Stimulated activated CD8-positive, alpha-beta memory T cell treated with anti-CD3 and anti-CD28 coated beads, Interleukin-12 subunit alpha, Interleukin-12 subunit beta, amount 100 ng/mL, for 4 hours (primary cell): ENCODE measurements at places on chromosomes 6 and 20.

DNA sequence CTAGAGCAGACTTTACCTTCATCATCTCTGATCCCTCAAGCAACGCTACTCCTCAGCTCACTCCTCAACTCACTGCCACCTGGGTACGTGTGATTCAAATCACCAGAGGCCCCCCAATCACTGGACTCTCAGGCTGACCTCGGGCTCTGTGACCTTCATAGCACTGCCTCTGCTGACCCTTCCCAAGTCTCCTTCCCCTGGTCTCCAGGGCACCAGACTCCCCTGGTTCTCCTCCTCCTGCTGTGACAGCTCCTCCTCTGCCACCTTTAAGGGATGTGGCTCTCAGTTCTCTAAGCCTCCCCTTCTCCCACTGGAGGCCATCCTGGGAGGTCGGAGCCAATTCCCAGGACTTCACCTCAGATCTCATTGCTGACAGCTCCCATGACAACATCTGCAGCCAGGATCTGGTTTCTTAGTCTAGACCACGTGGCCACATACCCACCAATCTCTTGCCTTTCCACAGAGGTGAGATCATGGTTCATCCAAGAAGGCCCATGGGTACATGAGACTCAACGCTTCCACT is 90.4 kb downstream of the NFATC2 start:
- DNase-seq = no peak

DNA sequence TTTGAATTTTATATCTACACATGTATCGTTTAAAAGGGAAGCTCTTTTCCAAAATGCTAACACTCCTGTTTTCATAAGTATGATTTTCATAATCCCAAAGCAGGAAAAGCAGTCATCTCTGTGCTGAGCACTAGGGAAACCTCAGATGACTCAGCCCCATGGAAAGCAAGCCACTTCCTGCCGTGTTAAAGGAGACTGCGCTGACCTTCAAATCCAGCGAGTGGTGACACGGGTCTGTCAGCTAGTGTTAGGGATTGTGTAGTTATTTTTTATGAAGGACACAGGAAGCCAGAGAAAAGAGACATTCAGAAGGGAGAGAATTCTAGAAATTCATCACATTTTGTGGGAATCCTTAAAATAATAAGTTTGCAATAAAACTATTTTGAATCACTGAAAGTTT is 57.0 kb upstream of the CD93 start:
- DNase-seq = no peak

DNA sequence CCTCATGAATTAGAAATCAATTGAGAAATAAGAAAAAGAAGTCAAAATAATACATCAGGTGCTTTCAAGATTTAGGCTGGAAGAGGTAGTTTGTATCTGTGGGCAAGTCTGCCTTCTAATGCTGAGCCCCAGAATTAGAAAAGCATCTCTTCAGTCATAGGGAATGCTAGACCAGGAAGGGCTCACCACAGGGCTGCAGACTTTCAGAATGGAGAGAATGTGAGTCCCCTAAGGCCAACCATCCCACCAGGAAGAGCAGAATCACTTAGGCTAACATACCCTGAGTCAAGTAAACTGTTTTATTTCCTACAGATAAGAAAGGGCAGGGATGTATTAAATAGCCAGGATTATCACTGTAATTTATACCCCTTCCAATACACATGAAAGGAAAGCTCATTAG is 510.2 kb downstream of the RNF144B start:
- no peak for DNase-seq

DNA sequence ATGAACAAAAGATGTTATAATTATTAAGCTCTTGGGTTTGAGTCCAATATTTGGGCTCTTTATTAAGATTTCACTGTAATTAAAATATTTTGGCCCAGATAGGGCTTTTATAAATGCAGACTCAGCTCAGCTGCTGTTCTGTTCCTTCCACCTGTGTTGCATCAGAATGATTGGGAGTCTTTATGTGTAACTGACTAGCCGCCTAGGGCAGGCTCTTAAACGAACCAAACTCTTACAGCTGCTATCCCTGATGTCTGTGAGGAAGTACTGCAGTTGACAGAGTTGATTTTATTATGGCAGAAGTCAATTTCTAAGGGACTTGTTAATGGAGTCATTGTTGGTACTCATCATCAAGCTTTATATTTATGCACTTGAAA is 144.7 kb downstream of the MYO6 start:
- no peak for DNase-seq

DNA sequence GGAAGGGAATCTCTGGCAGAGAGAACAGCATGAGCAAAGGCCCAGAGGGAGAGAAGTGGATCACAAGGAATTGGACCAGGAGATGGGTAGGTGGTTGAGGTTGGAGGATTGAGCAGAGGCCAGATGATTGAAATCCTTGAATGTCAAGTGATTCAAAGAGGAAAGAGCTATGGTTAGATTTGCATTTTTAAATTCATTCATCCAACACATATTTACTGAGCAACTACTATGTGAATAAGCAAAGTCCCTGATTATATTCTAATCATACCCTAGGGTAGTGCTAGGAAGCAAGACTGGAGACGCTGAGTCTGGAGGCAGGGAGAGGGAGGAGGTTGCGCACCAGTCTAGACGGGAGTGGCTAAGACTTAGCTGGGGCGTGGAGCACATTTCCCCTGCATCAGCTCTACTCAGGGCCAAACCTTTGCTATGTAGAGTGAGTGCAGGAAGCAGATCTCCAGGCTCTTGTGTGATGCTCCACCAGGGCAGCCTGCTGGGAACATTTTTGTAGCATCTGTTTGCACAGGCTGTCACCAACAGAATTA is 40.2 kb downstream of the EYA2 start:
- DNase-seq = no peak

DNA sequence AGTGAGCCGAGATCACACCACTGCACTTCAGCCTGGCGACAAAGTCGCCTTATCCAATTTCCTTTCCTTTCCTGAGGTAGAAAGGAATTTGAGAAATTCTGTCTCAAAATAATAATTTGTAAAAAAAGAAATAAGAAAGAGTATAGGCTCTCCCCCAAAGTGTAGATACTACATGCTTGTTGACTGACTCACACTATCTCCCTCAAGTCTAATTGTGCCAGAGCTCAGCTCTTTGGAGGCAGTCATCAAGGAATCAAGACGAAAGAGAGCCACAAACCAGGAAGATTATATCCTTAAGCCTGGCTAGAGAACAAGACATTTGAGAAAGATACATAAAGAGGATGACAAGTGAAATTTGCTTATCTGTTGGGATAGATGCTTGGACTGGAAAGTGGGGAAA is 3.7 kb upstream of the FKBPL start:
- DNase-seq = no peak

DNA sequence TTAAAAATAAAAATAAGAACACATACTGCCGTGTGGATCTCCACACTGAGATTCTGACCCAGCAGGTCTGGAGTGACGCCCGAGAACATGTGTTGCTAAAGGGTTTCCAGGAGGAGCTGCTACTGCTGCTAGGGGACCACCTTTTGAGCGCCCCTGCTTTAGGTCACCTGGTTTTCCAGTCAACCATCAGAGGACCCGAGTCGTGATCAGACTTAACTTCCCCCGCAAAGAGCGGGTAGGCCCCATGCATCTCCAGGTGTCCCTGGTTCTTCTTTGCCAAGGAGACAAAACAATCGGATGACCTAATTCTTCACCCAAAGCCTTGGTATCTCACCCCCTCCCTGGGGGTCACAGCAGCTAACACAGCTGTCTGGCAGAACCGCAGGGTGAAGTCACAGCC is 51.1 kb upstream of the STX16 start:
- DNase-seq = no peak

GRCh38 chr6:160194808-160195207 is 63.8 kb downstream of the SLC22A2 start:
- DNase-seq = no peak

- DNase-seq = no peak
Observed at GRCh38 chr6:133969921-133970295, 16.9 kb downstream of the TBPL1 start.

GRCh38 chr6:125747589-125748405 is 1.6 kb upstream of the HEY2 start:
- no peak for DNase-seq

GRCh38 chr20:34708621-34709043 is 4.5 kb downstream of the TP53INP2 start:
- peak; percentile 37 for DNase-seq

GRCh38 chr6:84151669-84152068 is 75.8 kb downstream of the CEP162 start:
- DNase-seq = no peak

- DNase-seq = no peak
Observed at GRCh38 chr20:15099130-15099529, 761.7 kb upstream of the FLRT3 start.

DNA sequence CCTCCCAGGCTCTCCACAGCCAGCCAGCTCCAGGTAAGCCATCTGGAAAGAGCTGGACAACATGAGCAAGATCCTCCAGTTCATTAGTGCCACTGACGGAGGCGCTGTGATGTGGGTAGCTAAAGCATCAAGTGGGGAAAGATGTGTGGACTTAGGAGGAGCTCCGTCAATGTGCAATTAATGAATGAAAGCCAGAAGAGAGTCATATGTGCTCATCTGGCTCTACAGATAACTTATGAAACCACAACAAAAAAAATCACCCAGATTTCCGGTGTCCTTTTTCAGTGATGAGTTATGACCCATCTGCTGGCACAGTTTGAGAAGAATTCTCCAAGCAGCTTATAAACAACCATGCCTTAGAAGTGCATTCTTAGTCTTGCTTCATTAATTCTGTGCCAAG is 311.7 kb upstream of the PLCB4 start:
- no peak for DNase-seq

- DNase-seq = no peak
Observed at GRCh38 chr6:163513570-163514166, 99.2 kb downstream of the QKI start.

DNA sequence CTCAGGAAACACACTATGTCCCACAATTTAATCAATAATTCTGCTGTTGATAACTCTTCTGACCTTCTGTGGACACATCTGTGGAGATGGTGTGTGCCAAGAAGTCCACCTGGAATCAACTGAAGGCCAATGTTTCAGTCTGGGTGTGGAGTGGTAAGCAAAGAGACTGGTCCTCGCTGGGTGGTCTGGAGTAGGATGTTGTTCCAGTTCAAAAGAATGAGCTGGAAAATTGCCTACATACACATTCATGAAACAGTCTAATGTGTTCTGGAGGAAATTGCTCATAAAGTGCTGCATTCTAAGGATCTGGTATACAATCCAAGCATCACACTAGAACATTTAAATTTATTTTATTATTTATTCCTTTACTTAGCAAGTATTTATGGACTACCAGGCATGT is 33.9 kb upstream of the TBX18 start:
- no peak for DNase-seq

- DNase-seq = no peak
Observed at GRCh38 chr6:46452312-46452917, 38.8 kb downstream of the RCAN2 start.

DNA sequence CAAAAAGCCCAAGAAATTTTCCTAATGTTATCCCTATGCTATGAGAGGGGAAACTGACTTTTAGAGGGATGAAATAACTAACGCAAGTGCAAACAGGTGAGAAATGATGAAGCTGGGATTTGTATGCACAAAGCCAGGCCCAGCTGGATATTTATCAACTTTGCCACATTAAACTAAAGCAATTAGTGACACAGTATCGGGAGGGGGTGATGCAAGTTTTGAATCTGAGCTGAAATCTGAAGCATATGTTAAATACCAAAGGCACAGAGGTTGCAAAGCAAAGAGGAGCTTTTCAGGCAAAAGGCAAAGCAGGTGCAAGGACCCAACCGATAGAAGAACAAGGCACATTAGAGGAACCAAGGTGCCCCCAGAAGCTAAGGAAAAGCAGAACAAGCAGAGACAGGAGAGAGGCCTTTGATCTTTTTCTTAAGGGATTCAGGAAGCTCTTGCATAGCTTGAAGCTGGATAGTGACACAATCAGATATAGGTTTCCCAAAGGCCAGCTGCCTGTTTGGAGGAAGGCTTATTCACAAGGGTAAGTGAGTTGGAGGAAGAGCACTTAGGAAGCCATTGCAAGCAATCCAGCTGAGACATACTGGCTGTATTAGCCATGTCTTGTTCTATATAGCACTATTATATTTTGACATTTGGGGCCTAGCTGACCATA is 207.5 kb downstream of the HIVEP2 start:
- DNase-seq = no peak

- DNase-seq = no peak
Observed at GRCh38 chr20:8849990-8850389, 218.9 kb upstream of the PLCB4 start.

DNA sequence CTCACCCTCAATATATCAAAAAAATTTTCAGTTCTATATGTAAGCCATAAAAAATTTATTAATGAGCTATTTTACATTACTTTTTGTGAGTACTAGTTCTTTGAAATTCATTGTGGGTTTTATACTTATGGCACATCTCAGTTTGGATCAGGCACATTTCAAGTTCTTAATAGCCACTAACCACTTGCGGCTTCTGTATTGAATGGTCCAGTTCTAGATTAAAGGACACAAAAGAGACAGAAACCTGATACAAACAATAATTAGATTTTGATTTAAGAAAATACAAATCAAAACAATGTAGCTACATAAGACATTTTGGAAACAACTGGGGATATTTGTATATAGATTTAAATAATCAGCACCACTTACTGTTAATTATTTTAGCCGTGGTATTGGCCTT is 86.6 kb upstream of the RNF24 start:
- no peak for DNase-seq

DNA sequence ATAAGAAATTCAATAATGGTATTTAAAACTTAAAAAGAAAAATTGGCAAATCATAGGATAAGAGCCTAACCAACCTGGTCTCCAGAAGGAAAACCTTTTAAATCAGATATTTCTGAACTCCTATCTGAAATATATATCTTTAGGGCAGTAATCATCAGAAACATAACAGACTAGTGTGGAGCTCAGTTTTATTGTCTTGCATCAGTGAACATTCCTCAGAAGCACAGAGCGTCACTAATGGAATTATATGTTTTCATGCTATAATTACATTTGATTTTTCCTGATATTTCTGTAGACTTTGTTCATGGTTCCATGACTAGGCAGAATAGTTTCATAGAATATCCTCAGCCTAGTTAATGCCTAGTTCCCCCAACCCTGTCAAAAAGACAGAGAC is 262.2 kb downstream of the EYA4 start:
- DNase-seq = no peak

GRCh38 chr6:167758309-167759023 is 68.2 kb upstream of the AFDN start:
- DNase-seq = no peak

GRCh38 chr20:49306903-49307620 is 29.2 kb upstream of the ZNFX1 start:
- no peak for DNase-seq

DNA sequence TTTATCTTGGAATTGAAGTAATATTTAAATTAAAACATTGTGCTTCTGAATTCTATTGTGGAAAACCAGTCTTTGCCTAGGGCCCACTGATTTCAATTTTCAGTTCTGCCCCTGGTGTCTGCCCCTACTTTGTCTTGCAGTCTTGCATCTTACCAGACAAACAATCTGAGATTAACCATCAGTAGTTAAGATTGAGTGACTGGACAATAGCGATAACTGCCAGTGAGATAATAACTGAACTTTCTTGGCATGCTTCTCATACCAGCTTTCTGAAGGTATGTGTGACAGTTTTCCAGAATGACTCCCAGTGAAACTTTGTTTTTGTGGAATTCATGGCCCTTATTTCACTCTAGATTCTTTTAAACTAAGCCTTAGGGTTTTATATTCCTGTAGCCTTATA is 53.5 kb downstream of the KCNQ5 start:
- no peak for DNase-seq

GRCh38 chr20:53652090-53652858 is 58.6 kb upstream of the ZNF217 start:
- no peak for DNase-seq
